ENCODE measurements at places on chromosomes 7 and 10.
A peak's percentile ranks its signal among the peaks of the same experiment; 100 is the strongest.

- no peak for DNase-seq
Observed at GRCh38 chr7:2928613-2929311, 84.7 kb upstream of the GNA12 start.

DNA sequence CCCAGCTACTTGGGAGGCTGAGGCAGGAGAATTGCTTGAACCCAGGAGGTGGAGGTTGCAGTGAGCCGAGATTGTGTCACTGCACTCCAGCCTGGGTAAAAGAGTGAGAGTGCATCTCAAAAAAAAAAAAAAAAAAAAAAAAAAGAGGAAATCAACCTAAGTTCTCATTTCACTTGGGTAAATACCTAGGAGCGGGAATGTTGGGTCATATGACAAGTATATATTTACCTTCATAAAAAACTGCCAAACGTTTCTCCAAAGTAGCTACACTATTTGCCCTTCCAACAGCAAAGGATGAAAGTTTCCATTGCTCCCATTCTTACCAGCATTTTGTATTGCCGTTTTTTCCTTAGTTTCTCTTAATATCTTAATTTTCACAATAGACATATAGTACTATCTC, 9.8 kb downstream of the P4HA1 start:
- no peak for DNase-seq

DNA sequence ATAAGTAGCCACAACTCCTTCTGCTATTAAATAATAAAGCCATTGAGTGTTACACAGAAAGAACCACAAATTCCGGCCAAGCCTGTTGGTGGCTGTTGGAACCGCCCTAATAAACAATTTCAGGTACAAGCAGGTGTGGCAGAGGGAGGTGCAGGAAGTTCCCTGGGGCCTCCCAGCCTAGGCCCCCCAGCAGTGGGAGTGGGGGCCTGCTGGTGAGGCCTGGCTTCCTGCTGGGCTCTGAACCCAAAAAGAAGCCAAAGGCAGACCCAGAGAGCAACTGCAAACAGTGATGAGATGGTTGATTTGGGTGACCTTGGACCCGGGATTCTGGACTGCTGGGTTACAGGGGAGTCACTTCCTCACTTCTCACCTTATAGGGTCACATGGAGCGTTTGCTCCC, 21.0 kb upstream of the LMTK2 start:
- peak; percentile 47 for DNase-seq

GRCh38 chr10:123135415-123136141, at the start of gene HMX3:
Gene HMX3, plus strand, starts transcription at chr10:123135970. Its CDS starts 81 bp downstream, at chr10:123136051.
- no peak for DNase-seq

DNA sequence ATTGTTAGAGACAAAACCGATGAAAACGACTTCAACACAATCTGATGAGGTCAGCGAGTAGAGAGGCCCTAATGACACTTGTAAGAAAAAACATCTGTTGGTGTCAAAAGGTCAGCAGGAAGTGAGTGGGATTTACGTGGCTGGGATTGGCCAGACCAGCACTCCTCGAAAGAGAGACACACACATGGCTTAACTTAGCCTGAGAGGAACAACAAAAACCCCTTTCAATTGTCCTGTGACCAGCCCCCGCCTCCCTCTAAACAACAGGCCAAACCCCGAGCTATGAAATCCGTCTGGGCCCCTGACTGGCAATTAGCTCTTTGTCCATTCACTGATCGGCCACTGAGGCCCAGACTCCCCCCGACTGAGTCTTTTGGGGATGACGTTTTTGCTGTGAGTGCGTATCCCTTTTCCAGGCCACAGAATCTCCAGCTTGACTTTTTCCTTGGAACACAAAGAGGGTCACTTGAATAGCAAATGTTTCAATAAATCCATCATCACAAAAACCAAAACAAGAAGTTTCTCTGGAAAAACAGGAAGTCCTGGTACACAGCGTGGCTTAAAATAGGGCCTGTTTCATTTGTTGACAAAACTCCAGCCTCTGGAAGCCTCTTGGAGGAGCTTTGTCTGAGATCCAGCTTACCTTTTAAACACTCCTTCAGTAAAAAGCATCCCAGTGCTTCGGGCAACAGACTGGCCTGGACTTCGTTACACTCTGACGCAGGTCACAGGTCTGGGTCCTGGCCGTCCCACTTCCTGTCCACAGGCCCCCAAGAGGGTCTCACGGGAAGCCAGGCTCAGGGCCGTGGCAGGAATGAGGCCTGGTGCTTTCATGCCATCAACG, 103.0 kb downstream of the CTBP2 start:
- DNase-seq = peak; percentile 32

DNA sequence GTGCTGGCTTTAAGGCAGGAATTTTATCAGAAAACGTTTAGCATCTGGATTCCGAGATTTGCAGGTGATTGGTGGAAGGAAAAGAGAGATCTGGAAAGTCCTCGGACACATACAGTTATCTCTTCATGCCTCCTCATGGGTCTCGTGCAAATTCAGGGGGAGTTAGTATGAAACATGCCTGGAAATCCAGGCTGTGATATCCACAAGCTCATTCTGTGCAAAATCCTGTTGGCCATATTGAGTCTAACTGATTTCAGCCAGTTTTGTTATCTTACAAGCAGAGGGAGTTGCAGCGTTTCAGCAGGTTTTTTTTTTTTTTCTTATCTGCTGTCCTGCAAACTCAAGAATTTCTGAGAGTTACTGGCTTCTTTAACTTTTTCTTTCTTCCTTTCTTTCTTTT, 411.5 kb downstream of the GALNT17 start:
- no peak for DNase-seq

DNA sequence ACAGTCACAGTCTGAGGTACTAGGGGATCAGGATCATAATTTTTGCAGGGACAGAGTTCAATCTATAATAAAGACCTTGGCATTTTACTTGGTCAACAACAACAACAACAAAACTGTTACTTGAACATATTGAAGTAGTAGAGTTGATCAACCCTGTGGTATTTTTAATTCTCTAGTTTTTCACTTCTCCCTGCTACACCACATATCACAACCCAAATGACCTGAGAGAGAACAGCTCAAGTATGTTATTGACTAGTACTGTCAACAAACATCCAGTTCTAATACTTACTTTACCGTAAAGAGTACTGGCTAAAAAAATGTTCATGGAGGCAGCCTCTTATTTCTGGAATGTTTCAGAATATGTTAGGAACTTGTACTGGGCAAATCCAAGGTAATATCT, 90.5 kb upstream of the FAM3C start:
- DNase-seq = no peak

GRCh38 chr10:104037261-104037951, 48.3 kb downstream of the COL17A1 start:
- no peak for DNase-seq

- peak; percentile 82 for DNase-seq
Observed at GRCh38 chr10:1643161-1643907, 94.0 kb downstream of the ADARB2 start.

DNA sequence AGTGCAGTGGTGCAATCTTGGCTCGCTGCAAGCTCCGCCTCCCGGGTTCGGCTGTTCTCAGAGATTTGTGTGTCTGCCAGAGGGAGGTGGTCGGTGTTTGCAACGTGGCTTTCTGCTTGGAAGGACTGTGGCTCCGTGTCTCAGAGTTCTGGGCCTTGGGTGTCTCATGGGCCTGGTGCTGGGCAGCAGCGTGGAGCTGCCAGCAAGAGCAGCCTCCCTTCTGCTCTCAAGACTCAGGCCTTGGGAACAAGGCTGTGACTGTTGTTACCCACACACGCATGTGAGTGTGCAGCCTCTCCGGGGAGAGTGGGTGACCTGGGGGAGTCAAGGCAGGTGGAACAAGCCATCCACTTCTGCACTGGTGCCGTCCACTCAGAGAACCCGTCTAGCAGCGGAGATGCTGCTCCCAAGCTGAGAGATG, 52.0 kb downstream of the VIPR2 start:
- DNase-seq = no peak

DNA sequence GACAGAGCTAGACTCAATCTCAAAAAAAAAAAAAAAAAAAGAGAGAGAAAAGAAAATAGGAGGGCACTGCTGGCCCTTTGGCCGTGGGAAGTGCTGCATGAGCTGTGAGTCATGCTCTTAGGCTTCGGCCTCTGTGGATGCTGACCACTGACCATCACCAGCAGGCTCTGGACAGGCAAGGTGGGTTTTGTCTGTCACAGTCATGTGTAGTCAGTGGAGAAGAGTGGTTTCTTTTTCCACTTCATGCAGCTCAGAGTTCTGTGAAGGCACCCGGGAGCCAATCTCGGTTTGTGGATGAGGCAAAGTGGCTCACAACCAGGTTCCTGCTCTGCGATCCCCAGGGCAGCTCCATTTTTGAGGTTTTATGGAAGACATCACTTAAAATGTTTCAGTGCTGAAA, 58.1 kb downstream of the PRTFDC1 start:
- DNase-seq = no peak

DNA sequence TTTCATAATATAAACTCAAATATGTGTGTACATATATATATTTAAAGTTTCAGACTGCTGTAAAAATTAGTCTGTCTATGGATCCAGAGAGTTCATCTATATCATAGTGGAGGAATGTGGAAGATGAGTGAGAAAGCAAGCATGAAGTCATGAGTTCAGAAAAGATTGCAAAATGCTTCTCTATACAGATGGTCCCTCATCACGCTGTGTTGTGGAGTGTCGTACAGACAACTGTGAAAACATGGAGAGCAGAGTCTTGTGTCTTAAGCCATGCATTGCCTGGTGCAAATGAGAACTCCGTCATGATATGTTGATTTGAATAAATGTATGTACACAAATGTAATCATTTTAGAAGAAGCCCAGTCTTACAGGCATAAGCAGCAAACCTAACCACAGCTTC, 316.9 kb downstream of the CNTNAP2 start:
- DNase-seq = no peak

DNA sequence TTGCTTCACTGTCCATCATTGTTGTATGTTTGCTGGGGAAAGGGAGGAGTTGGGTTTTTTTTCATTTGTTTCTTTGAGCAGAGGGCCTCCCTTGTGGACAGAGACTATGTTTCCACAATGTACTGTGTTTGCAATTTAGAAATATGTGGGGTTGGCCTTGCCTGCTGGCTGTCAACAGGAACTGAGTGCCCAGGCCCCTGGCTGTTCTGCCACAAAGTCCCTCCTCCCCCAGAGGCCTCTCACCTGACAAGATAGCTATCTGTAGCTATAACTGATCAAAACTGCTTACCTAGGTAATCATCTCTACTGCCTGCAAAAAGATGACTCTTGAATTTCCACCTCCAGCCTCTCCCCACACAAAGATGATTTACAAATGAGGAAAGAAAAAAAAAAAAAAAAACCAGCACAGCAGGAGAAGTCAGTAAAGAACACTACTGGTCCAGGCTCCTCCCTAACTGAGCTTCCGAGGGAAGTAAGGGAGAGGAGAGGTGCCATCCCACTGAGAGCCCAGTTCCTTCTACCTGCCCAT, 121.8 kb downstream of the SGMS1 start:
- peak; percentile 85 for DNase-seq

- DNase-seq = no peak
Observed at GRCh38 chr10:30425336-30426075, 8.5 kb upstream of the MAP3K8 start.

DNA sequence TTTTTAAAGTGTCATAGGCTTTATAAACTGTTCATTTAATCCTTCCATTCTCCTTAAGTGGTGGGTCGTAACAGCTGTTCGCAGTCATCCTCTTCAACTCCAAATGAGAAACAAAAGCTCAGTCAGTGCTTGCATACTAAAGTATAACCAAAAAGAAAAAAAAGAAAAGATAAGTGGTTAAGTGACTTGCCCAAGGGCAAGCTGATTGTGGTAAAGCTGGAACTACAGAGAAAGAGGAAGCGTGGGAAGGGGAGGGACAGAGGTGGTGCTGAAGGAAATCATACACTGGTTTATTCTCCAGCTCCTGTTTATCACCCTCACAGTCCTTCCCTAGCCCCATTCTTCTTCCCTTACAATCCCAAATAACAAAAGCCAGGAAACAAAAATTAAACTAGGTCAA, 29.6 kb downstream of the IDE start:
- no peak for DNase-seq

- no peak for DNase-seq
Observed at GRCh38 chr10:120891365-120891764, 40.2 kb downstream of the WDR11 start.

DNA sequence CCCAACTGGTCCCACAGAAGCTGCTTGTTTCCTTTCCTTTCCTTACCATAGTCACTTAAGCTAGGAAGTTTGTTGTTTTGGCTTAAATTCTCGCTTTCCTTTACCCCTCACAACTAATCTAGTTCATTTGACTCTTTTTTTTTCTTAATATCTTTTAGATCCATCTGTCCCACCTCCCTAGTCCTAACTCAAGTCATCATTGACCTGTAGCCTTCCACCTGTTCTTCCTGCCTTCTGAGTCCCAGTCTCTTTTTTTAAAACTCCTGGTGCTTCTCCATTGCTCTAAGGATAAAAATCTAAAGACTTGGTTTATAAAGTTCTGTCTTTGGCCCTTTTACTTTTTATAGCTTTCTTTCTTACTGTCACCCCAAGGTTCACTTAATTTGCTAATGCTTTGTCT, 47.6 kb downstream of the RALA start:
- DNase-seq = no peak

DNA sequence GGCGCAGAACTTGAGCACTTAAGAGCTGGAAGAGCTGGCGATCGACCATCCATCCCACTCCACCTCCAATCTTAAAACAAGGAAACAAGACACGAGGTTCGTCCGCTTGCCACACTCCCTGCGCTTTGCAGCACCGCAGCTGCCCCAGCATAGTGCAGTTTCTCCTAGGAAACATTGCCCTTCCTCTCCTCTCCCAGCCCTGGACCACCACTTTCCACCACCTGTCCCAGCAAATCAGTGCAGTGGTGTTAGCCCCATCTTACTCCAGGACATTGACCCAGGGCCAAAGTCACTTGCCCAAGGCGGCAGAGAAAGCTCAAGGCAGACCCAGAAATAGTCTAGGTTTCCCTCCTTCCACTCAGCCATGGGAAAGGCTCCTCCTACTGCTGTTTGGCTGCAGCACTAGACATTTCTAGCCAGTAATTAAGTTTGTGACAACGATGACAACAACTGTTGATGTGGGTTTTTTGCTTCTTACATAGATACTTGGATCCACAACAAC, 1.5 kb upstream of the PARD3 start:
- peak; percentile 52 for DNase-seq

DNA sequence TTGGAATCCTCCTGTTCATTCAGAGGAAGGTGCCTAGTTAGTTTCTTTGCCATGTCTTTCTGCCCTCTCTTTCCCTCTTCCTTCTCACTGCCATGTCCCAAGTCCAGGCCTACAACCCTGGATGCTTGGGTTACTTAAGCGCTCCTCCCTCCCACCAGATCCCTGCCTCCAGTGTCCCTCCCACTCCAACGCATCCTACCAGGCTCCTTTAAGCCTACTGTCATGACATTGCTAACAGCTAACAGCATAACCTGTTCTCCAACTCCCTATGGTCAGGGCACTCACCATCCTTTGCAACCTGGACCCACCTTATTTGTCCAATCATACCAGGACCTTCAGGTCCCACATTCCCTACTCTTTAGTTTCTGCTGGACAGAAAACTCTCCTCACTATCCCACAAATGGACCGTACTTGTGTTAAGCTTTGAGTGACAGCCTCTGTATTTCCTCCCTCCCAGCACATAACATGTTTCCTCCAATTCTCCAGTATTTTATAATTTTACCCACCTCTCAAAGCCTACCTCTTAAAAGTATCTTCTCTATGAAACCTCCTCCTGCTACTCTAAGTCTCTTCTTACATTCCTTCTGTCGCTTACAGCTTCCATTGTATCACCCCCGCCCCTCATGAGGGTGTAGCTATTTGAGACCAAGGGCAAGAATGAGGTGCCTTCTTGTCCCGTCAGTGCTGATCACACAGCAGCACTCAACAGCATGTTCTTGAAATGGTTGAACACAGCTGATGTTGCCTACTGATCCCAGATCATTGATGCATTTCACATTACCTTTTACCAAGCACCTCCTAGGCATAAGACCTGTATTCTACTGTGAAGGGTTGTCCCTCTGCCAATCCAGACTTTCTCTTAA, 1.7 kb downstream of the BLNK start:
- DNase-seq = no peak

- DNase-seq = no peak
Observed at GRCh38 chr10:87942884-87943527, 79.6 kb downstream of the PTEN start.

Measured in T47D (cell line).